ENCODE measurements at places on chromosomes 3 and 15. TPM values are rescaled to one million over a fixed set of nuclear protein-coding genes. Genes with fewer than 3 reads are reported as not detected.

The DUOXA2 gene
- polyA plus RNA-seq, result not detected

The ROPN1B gene
- 0.07 TPM for polyA plus RNA-seq

The TMEM40 gene
- polyA plus RNA-seq, result not detected

The AQP9 gene
- 2.2 TPM for polyA plus RNA-seq

The FHIT gene
- polyA plus RNA-seq, result 5.9 TPM

The HACL1 gene
- 121 TPM for polyA plus RNA-seq

The PLA2G4D gene
- 0.18 TPM for polyA plus RNA-seq

The KLHL40 gene
- 0.81 TPM for polyA plus RNA-seq

The ADCY5 gene
- polyA plus RNA-seq, result 0.67 TPM

The GOLGA6L4 gene
- polyA plus RNA-seq, result 1.1 TPM

The ACKR2 gene
- polyA plus RNA-seq, result 2.5 TPM

The CPLX3 gene
- polyA plus RNA-seq, result not detected

The PLSCR4 gene
- 3.0 TPM for polyA plus RNA-seq

The AMT gene
- 48.7 TPM for polyA plus RNA-seq

The LRRC57 gene
- 7.6 TPM for polyA plus RNA-seq

The COL6A5 gene
- polyA plus RNA-seq, result 0.01 TPM

The FAM227B gene
- polyA plus RNA-seq, result 2.0 TPM

The UMPS gene
- 33.3 TPM for polyA plus RNA-seq

The SEMA6D gene
- 14.6 TPM for polyA plus RNA-seq

The TGM4 gene
- polyA plus RNA-seq, result not detected

The C3orf49 gene
- polyA plus RNA-seq, result 0.21 TPM

The GOLGA6A gene
- not detected for polyA plus RNA-seq

The CLRN1 gene
- polyA plus RNA-seq, result 0.06 TPM

The CP gene
- 3.8 TPM for polyA plus RNA-seq

The TMIE gene
- polyA plus RNA-seq, result not detected

Data from small intestine (tissue), 16 donors.